HEK293T (cell line): ENCODE measurements at places on chromosomes 12 and 14.

DNA sequence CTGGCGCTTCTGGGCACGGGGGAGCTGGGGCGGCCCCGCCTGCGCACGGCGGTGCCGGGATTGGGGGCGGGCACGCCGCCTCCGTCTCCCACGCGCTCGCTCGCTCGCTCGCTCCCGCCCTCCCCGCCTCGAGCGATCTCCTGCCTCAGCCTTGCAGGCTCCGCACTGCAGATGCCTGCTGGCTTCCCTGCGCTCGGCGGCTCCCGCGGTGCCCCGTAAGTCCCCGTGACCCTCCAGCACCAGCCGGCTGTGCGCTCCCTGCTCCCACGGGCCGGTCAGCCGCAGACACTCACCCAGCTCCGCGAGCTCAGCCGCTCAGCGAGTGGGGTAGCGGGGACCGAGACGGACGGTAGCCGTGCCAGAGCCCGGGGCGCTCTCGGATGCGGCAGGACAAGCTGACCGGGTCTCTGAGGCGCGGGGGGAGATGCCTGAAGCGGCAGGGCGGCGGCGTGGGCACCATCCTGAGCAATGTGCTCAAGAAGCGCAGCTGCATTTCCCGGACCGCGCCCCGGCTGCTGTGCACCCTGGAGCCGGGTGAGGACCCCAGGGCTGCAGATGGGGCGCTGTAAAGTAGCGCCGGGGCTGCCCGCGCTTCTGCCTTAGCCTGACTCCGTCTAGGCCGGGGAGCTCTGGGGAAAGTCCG is at the start of gene TBC1D30:
TSS of gene TBC1D30 (plus strand) at position 148 of the 643 bp plus-strand sequence. CDS start at position 381, 233 bp downstream.
- DNase-seq, result peak; percentile 64

DNA sequence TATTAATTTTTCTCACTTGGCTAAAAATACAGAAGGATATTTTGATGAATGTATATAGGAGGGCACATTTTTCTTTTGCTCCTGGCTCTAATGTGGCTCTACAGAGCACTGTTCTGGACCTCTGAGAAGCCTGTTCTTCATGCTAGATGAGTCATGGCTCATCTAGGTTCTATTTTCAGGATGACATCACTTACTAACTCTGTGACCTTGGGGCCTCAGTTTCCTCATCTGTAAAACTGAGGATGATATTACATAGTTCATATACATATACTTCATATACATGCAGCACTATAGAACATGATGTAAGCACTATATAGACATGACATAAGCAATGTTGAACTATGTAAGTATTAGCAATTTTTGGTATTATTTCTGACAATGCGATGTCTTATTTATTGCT is 35.8 kb downstream of the SOCS2 start:
- no peak for DNase-seq

DNA sequence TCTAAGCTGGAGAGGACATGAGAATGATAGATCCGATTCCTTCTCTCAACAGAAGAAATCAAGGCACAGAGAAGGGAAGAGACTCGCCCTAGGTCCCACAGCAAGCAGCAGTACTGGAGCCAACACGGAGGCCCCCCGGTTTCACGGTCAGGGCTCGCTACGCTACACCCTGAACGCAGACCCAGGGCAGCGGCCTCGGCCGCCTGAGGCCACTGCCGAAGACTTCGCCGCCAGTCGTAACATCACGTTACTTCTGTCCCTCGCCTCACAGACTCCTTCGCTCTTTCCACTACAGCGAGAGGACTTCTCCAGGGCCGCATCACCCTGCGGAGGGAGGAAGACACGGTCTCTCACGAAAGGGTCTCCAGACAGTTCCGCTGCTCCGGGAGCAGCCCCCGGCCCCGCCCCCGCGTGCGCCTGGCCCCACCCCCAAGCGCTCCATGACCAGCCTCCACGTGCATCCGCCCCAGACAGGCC is 411 bp upstream of the DCAF4 start:
- DNase-seq, result no peak

- no peak for DNase-seq
These were observed 585.2 kb downstream of the C12orf50 start for GRCh38 chr12:87444039-87444438.

DNA sequence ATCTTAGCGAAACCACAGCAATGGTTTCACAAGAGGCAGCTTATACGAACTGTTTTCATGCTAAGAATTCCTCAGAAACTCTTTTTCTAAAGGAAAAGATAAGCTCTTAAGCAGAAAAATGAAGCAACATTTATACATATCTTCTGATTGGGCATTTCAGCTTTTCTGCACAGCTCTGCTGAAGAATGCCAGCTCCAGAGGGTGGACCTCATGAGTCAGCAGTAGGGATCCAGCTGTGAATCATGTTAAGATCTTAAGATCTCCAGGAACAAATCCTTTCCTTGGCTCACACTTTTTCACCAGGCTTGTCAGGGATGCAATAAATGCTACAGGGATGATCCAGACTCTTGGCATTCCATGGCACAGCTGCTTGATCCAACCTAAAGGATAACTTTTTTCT is 477.1 kb upstream of the CCDC196 start:
- no peak for DNase-seq

DNA sequence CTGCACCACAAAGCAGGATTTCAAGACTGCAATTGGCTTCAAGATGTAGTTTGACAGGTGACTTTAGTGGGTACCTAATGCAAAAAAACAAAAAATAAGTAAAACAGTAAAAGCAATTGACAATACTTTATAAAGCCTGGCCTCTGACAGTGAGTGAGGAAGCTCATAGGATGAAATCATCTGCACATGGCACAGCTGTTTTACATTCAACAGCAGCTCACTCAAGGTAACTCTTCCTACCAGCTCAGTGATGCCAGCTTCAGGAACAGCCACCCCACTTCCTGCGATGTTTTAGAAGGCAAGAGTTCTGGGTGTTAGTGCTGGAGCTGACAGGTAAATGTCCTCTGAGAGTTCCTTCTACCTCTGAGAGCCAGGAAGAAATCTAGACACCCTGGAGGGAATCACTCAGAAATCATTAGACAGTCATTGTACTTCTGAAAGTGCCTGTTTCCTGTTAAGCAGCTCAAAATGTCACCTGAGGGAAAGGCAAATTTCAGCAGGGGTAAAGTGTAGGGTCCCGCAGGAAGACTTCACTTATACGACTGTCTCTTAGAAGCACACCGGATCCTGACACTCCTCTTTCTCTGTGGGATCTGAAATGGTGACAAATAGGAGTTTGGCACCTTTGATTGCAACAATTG is 99.9 kb downstream of the FOXN3 start:
- no peak for DNase-seq

DNA sequence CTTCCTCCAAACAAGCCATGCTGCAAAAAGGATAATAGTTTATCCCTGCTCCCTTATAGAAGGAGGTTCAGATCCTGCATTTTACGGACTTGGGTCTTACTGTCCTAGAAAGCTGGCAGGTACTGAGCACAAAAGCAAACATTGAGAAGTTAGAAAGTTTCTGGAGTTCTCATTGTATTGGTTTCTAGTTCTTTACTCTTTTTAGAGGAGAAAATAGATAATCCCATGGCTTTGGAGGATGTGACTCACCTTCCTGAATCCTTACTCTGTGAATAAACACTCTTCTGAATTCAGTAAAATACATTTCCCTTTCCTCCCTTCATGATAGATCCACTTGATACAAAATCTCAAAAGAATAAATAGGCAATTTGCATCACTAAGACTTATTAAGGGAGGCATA is 188.9 kb downstream of the NPAS3 start:
- DNase-seq, result no peak

- no peak for DNase-seq
These were observed 201.3 kb downstream of the PCNX1 start for GRCh38 chr14:71108398-71109119.

DNA sequence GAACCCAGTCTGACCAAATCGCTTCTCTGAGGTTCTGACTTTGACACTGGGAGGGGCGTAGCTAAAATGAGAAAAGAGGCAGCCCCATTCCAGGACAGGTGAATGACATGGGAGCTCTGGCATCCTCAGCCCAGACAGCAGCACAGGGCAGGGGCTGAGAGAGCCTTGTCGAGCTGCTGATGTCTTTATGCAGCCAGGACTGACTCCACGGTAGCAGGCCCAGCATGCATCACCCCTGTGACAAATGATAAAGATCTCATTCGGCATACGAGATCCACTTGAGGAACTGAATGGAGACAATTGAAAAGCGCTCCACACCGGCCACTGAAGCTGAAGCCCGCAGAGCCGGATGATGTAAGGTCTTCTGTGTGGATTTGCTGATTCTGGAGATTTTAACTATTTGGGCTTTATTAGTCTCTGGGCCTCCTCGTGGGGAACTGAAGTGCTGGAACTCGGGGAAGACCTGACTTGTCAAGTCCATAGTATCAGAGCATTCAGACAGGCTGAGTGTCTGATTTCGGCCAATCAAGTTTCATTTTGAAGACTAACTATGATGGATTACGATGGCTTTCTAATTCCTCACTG is 56.9 kb upstream of the MAP1LC3B2 start:
- DNase-seq, result no peak

- DNase-seq, result no peak
These were observed 195.5 kb upstream of the DAAM1 start for GRCh38 chr14:58992935-58993334.

DNA sequence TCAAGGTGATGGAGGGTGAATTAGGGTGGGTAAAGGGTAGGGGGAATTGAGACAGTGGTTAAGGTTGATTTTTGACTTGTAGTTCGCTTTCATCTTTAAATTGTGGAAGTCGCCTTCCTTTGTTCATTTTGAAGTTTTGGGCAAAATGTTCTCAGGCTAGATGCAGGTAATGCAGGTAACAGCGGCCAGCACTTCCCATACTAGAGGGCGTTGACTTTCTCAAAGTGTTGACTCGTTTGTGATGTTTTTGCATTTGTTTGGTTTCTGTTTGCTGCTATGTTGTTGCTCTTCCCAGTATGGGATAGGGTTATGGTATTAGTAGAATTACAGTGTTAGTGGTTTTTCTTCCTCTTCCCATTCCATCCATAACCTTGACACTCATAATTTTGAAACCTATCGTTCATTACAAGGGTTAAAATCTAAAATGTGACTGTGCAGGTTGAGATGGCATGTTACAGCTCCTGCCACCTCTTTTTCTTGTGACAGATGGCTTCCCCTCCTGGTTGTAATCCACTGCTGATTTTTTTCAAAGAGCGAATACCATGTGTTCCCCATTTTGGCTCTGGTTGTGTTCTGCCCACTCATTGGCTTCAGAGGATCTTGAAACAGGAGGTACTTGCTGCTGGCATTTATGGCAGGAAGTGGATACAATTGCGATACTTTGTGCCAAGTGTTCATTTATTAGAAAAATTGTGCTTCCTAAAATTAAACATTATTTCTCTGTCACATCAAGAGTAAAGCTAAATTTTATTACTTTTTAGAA is 57.1 kb downstream of the ERC1 start:
- DNase-seq, result no peak

DNA sequence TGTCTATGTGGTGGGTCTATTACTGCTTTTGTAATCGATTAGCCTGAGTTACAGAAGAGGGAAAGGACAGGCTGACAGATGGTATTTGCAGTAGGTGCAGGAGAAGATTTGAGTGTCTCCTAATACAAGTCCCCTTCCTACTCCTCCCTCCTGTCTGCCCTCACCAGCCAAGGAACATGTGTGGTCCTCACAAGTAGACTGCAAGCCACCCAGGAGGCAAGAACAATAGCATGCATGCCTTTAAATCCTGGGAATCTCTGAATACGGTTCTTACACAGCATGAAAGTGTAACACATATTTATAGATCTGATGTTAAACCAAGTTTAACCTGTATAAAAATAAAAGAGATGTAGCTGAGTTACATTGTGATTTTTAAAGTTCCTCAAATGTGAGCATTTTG is 117.0 kb downstream of the PTCSC3 start:
- DNase-seq, result no peak

DNA sequence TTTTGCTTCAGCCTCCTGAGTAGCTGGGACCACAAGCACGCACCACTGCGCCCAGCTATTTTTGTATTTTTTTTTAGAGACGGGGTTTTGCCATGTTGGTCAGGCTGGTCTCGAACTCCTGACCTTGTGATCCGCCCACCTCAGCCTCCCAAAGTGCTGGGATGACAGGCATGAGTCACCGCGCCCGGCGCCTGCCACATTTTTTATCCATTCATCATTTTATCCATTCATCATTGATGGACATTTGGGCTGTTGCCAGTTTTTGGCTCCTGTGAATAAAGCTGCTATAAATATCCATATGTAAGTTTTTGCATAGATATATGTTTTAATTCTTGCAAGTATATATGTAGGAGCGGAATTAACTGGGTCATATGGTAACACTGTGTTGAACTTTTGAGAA is 79.5 kb downstream of the DAAM1 start:
- no peak for DNase-seq

GRCh38 chr12:122949405-122949804 is 16.9 kb downstream of the ABCB9 start:
- DNase-seq, result no peak

GRCh38 chr12:21308785-21309184 is 25.9 kb downstream of the SLCO1A2 start:
- no peak for DNase-seq

DNA sequence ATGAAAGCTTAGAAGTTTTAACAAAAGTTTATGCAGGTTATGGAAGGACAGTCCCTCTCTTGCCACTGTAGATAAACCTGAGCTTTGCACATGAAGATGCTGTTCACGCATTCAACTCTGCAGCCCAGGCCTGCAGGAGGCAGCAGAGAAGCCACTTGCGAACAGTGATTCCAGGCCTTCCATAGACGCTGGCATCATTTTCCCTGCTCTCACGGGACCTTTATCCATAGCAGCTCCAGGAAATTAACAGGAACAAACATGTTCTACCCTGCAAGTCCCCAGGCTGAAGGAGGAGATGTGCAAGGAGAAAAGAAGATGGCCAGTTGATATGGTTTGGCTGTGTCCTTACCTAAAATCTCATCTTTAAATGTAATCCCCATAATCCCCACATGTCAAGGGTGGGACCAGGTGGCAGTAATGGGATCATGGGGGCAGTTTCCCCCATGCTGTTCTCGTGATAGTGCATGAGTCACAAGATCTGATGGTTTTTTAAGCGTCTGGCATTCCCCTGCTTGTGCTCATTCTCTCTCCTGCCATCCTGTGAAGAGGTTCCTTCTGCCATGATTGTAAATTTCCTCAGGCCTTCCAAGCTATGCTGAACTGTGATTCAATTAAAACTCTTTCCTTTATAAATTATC is 2.0 kb downstream of the ERP27 start:
- DNase-seq, result peak; percentile 25

- DNase-seq, result no peak
These were observed 54.2 kb downstream of the PPP1R36 start for GRCh38 chr14:64604001-64604400.
